Frontal cortex (tissue), 4 donors: ENCODE measurements at places on chromosomes 7 and 10.

DNA sequence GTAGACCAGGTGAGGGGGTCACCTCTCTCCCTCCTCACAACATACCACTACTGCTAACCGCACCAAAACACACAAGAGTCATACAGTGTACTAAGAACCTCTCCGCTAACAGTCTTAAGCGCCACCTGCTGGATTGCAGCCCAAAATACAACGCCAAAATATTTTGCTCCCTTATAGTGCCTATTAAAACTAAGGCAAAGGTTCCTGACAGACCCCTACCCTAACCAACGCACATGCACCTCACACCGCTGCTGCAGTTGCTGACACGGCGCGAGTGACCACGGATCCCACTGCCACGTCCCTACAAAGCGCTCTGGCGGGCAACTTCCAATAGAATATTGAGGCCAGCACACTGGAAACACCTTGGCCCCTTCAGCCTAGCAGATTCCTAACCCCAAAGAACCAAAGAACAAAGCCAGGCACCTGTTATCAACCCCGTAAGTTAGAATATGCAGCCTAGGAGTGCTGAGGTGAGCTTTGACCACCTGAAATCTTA, 563.6 kb upstream of the SEMA3D start:
- DNase-seq: no peak

- no peak for DNase-seq
Measured at GRCh38 chr7:30983914-30984247, 20.1 kb downstream of the GHRHR start.

GRCh38 chr7:82318786-82319185, 124.8 kb downstream of the CACNA2D1 start:
- DNase-seq: no peak

GRCh38 chr10:70674560-70675495, 2.5 kb downstream of the ADAMTS14 start:
- DNase-seq: no peak

DNA sequence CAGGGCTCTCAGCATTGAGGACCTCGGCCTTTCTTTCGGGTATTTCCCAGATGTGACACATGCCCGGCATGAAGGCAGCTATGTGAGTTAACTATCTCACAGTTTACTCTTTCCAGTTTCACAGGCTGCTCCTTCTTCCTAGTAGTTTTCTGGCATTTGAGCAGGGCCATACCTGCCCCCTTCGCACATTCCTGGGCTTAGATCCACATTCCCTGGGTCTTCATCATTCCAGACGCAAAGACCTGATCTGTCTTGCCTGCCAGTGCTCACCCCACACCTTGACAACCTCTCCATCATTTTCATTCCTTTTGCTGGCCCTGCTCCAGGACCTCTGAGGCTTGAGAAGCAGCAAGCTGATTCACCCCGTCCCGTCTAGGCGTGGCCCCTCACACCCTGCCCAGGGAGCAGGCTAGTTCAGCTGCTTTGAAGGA, 227.5 kb downstream of the WDR11 start:
- DNase-seq: no peak

DNA sequence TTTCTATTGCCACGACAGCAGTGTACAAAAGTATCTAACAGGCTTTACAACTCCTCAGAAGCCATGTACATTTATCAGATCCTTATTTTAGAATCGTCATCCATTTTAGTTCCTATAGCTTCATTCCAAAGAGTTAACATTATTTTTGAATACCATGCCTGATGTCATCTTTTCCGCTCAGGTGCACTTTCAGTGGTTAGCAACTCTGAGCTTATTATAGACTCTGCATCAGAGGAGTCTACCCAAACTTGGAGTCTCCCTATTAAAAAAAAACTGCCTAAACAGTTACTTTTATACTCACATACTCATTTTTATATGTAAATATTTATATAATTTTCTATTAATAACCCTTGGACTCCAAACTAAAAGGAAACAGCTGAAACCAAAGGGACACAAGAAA, 31.6 kb upstream of the PRSS37 start:
- no peak for DNase-seq

- no peak for DNase-seq
Measured at GRCh38 chr7:56157238-56157790, 41.1 kb upstream of the NUPR2 start.

DNA sequence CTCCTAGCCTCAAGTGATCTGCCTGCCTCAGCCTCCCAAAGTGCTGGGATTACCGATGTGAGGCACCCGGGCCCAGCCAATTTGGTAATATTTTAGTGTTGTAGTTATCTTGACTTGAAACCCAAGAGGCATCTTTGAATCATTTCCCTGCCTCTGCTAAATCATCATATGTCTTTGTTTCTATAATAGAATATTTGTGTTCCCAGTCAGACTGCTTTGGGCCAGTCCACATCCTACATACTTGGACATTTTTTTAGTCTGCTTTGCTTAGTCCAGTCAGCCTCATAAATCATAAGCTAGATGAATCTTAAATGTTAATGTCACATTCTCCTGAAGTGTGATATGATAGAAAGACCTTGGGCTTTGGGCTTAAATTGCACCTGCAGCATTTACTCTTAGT, 5.9 kb downstream of the STAM start:
- no peak for DNase-seq

- no peak for DNase-seq
Measured at GRCh38 chr10:80561950-80562349, 24.2 kb downstream of the SH2D4B start.

GRCh38 chr10:6314620-6315205, 112.0 kb downstream of the PFKFB3 start:
- no peak for DNase-seq

DNA sequence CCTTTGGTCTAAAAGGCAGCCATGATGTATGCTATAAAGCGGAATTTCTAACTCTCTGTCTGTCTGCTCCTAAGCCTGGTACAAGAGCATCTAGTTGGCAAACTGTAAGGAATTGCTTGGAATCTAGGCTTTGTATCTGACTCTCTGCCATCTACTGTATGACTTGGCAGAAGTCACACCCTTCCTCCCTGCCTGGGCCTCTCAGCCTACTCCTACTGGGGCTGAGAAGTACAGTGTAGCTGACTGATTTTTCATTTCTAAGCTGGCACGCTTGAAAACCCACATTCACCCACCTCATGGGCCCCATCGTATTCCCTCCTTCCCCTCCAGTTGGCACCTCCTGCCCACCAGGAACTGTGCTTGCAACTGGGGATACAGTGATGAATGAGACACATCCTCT, 435.2 kb downstream of the PLXNA4 start:
- no peak for DNase-seq

DNA sequence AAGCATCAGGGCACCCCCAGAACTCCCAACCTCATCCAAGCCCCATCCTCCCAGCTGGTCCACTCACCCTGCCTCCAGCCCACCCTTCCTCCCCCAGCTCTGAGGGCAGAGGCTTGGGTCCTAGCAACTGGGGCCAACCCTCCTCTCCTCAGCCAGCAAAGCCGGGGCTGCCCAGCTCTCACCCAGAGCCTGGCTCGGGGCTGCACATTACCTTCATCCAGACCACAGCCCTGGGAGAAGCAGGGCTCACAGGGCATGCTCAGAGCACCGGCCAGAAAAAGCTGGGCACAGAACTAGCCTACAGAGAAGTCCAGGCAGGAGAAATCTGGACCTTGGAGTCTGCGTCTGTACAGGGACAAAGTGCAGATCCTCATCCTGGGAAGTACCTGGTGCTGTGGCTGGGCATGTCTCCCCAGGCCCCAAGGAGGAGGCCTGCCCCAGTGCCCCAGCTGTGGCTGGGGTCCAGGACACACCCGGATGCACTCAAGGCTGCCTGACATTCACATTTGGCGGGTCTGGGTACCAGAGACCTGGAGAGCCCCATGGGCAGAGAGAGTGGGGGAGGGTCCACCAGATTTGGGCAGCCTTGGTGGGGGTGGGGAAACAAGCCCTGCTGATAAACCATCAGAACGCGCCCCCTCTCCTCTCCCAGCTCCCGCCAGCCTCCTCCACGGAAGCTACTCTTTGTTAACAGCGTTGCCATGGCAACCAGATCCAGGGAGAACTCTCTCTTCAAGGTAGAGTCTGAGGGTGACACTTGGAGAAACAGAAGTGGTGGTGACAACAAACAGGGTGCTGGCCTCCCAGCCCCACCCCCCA, 5.1 kb downstream of the RASGEF1A start:
- peak; percentile 45 for DNase-seq

DNA sequence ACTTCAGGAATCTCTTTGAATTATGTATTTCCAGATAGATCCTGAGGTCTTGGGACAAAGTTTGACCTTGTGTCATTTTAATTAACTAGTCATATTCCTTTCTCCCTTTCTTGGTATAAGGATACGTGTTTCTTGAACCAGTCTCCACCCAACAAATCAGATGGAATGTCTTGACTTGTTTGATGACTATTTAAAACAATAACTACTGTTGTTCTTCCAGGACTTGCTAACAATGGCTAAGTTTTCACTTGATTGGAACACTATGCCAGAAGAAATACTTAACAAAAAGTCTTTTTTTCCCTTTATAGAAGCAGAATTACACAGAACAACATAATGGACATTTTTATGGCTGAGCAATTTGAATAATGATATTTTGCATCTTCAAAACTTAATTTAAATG, 43.0 kb upstream of the WIPF3 start:
- no peak for DNase-seq

GRCh38 chr7:6273917-6274630, 1.6 kb upstream of the CYTH3 start:
- DNase-seq: no peak

DNA sequence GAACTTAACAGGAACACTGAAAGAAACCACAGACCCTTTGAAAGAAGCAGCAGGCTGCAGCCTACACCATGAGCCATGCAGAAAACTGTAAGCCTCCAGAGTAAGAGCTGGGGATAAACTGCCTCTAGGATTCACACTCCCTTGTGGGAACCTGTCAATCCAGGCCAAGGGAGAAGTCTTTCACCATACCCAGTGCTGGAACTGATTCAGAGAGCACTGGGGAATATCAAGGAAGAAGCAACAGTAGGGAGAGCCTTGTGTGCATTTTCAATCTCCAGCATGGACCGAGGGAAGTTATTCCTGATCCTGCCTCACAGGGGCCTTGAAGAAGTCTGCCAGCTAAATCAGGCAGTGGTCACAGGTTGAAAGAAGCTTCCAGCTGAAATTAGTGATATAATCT, 282.2 kb downstream of the AGMO start:
- DNase-seq: no peak

- no peak for DNase-seq
Measured at GRCh38 chr7:72230281-72230680, 181.9 kb downstream of the CALN1 start.

GRCh38 chr10:71347587-71348395, 28.7 kb downstream of the SLC29A3 start:
- DNase-seq: no peak

DNA sequence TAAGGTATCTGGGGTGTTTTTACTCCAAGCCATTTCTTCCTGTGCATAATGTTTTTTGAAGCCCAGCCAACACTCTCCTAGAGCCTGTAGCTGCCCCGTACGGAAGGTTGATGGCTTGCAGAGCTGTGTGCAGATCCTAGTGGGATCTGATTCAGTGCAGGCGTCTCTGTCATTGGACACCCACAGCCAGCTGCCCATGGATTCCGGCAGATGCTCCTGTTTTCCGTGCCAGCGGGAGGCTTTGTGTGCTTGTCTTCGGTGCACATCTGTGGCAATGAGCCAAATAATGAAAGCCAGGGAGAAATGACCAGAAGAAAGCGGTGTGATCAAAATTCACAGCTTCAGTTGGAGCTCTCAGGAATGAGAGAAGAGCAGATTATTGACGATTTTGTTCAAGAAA, 426.4 kb downstream of the TYW1 start:
- DNase-seq: no peak
